NB4 (cell line): ENCODE measurements at places on chromosomes 12 and 14.

DNA sequence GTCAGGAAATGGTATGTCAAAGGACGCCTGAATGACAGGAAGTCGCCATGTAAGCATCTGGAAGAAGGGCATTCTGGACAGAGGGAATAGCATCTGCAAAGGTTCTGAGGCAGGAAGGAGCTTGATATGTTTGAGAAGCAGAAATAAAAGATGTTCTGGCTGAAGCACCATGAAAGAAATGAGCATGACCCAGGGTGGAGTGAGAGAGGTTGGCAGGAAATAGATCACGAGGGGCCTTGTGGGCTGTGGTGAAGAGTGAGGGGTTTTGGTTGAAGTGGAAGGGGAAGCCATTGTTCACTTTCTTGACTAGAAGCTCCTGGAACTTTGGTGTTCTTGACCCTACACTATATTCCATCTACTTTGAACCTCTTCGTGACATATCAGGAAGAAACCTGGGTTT is 99.4 kb upstream of the PARP11 start:
- no peak for DNase-seq

- DNase-seq = no peak
Observed at GRCh38 chr12:32201976-32202375, 95.3 kb downstream of the BICD1 start.

DNA sequence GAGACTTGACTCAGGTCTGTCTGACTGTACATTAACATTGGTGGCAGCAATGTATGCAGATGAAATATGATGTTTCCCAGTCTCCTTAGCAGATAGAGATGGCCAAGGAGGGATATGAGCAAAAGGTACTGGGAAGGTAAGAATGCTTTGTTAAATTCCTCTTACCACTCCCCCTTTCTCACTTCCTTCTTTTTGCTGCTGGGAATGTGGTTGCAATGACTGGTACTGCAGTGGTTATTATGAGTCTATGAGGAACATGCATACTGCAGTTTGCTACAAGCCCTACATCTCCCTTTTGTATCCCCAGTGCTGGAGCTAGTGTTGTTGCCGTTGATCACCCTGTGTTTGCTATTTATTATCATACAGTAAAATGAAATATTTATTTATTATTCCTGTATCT is 35.9 kb downstream of the ALDH1L2 start:
- DNase-seq = peak; percentile 32

DNA sequence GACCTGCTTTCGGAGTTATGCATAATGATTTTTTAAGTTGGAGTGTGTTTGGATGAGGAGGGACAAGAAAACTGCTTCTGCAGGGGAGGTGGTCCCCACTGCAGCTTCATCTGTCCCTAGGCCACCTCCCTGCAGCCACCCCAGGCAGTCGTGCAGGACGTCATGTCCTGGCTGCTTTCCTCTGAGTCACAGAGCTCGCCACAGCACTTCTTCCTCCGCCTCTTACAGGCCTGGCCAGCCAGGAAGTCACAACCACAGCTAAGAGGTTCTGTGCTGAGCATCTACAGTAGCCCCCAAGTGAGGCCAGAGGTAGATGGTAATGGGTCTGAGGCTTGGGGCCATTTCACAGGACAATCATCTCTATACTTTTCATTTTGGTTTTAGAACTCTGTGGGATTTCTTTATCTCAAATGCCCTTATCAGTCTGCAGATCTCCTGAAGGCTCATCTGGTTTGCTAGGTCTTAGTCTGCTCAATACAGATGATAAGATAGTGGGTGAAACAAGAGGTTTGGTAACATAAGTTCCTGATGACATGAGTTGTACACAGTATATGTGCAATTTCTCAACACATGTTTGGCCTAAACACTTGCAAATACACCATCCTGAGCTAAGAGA is 106.4 kb downstream of the ARF6 start:
- peak; percentile 92 for DNase-seq

DNA sequence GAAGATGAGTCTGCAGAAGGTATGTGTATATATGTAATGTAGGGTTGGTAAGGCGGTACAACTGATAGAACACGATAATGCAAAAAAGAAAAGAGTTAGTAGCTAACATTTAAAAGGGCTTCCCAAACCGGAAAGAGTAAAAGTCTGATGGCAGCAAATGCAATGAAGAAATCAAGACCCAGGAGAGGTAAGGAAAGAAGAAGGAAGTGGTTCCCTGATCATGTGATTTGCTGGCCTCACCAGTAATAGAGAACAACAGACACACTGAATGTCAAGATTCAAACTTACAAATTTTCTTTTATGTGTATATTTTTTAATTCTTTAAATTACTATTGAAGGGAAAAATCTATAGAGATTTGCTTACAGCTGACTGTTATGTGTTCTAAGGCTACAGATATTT is 18.4 kb downstream of the ZFC3H1 start:
- DNase-seq = peak; percentile 54

DNA sequence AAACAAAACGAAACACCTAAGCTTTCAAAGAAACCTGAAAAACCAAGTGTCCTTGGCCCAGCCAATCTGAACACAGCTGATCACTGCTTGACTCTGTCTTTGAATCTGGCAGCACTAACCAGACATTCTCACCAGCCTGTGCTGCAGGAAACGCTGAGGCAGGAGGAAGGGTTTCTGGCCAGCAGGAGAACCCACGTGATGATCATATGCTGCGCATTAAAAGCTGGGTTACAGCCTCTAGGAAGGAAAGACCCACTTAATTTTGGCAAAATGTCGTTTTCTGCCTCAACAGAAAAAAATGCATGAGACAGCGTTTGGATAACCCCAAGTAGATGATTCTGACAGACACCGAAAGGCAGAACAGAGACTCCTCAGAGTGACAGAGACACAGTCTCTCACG is 9.8 kb downstream of the APPL2 start:
- no peak for DNase-seq

GRCh38 chr14:61802010-61802568 is 39.9 kb downstream of the SNAPC1 start:
- DNase-seq = no peak

GRCh38 chr14:74459289-74459946 is 33.4 kb upstream of the SYNDIG1L start:
- DNase-seq = peak; percentile 48

DNA sequence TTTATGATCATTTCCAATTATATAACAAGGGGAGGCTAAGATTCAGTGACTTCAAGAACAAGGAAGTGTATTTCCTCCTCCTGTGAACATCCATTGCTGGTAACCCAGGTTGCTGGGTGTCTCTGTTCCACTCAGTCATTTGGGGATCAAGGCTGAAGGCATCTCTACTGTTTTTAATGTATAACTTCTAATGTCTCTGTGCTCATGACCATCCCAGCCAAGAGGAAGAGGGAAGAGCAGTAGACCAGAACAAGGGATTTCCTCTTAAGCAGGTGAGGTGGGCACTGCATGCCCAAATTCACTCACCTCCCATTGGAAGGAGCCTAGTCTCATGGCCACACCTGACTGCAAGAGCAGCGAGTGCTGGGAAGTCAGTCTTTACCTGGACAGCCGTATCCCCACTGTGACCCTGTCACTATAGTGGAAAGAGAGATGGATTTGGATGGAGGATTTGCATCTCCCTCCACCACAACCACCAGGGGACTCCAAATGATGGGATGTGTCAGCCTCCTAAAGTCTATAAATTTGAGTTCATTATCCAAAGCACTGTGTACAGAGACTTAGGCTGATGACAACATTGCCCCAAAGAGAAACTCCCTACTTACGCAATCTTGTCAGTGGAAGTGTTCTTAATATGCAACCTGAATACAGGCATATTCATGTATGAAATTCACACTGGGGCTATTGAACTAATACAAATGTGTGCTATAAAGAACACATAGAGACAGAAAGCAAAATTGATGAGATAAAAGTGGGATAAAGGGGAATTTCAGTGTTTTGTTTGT is 368.7 kb downstream of the TMEM132D start:
- peak; percentile 17 for DNase-seq

DNA sequence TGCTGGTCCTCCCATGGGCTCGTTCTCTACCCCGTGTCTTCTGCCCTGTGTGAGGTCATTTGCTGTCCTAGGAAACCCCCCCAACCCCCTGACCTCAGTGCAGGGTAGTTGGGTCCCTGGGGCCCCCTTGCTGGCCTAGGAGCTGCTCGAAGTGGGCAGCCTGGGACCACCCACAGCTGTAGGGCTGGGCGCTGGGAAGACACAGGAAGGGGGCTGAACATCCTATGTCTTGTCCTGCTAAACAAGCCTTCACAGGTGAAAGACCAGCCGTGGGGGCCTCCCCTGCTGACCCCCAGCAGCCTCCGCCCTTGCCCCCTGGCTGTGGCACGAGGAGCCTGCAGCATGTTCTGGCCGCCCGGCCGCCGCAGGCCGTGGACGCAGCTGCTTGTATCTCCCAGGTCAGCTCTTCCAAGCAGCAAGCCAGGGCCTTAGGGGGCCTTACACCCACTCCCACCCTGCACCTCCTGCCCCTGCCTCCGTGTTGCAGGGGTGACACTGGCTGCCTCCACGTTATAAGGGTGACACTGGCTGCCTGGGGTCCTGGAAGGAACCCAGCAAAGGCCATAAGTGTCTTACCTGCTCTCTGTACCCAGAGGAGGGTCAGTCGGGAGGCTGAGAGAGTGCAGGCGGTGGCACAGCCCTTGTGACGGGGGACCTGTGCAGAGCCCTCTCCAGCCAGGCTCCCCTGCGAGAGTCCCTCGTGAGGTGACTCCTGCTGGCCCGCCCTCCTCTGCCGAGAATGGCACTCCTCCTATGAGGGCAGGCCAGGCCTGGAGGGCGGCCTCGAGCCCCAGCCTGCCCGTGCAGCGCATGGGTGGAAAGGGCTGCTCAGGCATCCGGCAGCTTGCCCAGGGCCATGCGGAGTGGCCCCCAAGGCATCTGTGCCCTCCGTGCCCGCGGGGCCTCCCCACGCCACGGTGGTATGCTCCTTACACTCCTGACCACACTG is 11.5 kb upstream of the TEX22 start:
- no peak for DNase-seq

DNA sequence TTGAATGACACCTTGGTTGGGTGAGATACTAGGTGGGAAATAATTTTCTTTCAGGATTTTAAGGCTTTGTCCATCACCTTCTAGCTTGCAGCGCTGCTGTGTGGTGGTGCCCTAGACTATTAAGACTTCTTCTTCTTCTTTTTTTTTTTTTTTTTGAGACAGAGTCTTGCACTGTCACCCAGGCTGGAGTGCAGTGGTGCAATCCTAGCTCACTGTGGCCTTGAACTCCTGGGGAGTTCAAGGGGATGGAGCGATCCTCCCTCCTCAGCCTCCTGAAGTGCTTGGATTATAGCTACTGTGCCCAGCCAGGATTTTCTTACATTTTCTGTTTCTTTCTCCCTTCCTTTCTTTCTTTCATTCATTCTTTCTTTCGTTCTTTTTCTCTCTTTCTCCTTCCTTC is 10.3 kb upstream of the MTA1 start:
- peak; percentile 43 for DNase-seq

DNA sequence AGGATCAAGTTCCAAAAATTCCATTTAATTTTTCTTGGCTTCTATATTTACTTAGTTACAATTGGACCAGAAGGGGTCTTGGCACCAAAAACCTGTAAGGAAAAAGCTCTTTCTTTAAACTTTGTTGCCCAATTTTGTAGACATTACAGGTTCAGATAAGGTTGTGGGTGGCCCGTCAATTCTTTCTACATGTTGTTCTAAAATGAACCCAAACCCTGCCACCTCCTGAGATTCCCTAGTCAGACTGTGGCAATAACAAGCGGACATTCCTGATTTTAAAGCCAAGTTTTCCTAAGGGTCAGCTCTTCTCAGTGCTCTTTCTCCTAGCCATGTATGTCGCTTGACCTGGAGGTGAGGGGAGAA is 45.0 kb upstream of the GSG1 start:
- DNase-seq = no peak

- no peak for DNase-seq
Observed at GRCh38 chr12:32435921-32436705, 36.8 kb downstream of the FGD4 start.

DNA sequence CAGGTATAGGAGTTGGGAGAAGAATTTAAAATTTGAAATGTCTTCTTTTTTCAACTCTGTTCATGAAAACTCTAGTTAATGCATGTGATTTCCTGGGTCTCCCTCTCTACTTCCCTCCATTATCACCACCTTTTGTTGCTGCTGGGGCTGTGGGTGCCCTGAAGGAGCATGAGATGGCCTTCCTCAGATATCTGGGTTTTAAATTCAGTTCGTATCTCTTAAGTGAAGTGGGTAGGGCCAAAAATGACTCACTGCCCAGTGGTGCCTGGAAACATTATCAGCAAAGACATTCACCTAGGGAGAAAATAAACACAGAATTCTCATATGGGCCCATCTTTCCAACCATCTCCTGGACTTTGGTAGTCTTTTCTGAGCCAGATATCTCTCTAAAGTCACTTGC is 234.9 kb upstream of the PLEKHG7 start:
- DNase-seq = peak; percentile 34

GRCh38 chr14:103031956-103032355 is 25.4 kb downstream of the CDC42BPB start:
- no peak for DNase-seq

DNA sequence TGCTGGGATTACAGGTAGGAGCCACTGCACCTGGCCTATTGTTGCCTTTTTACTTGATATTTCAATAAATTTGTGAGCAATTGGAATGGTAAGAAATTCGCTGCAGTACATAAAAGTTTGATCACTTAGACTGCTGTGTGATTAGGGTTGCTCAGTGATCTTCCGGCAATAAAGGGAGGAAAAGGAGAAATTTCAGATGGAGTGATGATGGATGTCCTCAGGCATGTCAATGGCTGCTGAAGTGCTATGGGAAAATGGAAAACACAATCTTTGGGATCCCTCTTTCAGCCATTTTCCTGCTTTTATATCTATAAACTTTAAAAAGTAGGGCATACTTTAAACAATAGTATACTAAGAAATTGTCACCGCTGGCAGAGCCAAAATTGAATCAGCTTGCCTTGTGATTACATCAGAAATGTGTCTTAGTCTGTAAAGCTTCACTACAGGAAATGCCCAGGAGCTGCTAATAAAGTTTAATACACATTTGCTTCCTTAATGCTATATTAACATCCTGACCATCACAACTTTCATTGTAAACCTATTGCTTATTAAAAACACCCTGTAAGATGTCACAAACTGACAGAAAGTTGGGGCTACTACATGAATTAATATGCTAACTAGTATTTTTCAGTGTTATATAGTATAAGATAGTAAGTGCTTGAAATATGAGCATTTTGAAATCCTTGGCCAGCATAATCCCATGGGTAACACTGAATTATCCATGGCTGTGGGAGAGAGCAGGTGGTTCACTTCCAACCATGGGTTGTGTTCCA is 13.7 kb upstream of the FBXL14 start:
- DNase-seq = peak; percentile 31

GRCh38 chr12:132866251-132866828 is 21.1 kb downstream of the CHFR start:
- peak; percentile 53 for DNase-seq

- DNase-seq = no peak
Observed at GRCh38 chr12:1099158-1099557, 108.1 kb downstream of the ERC1 start.

GRCh38 chr12:103247531-103247930 is 248.2 kb downstream of the C12orf42 start:
- no peak for DNase-seq

DNA sequence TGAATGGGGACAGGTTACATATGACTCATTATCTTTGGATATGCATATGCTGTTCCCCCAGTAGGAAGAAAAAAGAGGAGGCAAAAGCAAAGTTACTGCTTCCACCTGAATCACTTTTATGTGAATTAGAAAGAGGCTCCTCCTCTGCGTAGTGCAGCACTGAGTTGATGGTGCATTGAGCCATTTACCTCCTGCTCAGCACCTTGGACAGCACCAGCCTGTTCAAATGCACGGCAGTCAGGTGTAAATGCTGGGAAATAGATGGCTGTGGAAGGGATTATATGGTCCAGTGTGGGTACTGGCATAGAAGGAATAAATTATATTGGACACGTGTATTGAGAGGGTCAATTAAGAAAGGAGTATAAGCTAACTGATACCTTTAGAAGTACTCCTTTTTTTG is 541.9 kb upstream of the SEL1L start:
- DNase-seq = peak; percentile 44

- no peak for DNase-seq
Observed at GRCh38 chr14:102584871-102585869, 7.3 kb upstream of the RCOR1 start.
